Neuronal stem cell (in vitro differentiated cells): ENCODE measurements at places on chromosomes 6 and 20.
A peak's percentile ranks its signal among the peaks of the same experiment; 100 is the strongest.

GRCh38 chr20:3237958-3238615, 903 bp downstream of the SLC4A11 start:
- peaks cover 30% of the 10 kb centered on the region for H3K27me3 ChIP-seq
- peaks cover 8% of the 10 kb centered on the region for H3K4me1 ChIP-seq
- peak overlapping the region; percentile 88 for H3K4me3 ChIP-seq
- peak; percentile 32 for DNase-seq
- no peaks in the 10 kb centered on the region for H3K36me3 ChIP-seq

GRCh38 chr6:101626269-101626668, 232.8 kb downstream of the GRIK2 start:
- no peaks in the 10 kb centered on the region for H3K27me3 ChIP-seq
- no peaks in the 10 kb centered on the region for H3K36me3 ChIP-seq
- no peak for DNase-seq
- no peak overlapping the region for H3K27ac ChIP-seq
- H3K4me1 ChIP-seq = no peaks in the 10 kb centered on the region
- no peak overlapping the region for H3K4me3 ChIP-seq

DNA sequence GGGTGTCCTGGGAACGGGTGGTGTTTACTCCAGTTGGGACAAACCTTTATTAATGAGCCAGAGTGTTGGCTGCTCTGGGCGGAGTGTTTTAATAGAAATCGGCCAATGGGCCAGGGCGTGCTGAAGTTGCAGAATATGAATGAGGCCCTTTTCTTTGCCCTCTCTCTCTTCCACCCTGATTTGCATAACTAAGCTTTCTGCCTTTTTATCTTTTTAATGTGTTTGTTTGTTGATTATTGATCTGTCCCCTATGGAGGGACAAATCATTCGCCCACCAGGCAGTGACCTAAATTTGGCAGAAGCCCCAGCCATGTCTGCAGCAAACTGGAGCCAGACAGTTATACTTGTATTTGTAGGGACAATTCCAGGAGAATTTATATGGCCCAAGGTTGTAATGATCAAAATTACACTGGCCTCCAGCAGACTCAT, 420.9 kb downstream of the PREX1 start:
- DNase-seq = no peak
- H3K36me3 ChIP-seq = no peaks in the 10 kb centered on the region
- H3K4me1 ChIP-seq = no peaks in the 10 kb centered on the region
- H3K27ac ChIP-seq = no peak overlapping the region
- H3K4me3 ChIP-seq = no peak overlapping the region
- peaks cover under 1% of the 10 kb centered on the region for H3K27me3 ChIP-seq

DNA sequence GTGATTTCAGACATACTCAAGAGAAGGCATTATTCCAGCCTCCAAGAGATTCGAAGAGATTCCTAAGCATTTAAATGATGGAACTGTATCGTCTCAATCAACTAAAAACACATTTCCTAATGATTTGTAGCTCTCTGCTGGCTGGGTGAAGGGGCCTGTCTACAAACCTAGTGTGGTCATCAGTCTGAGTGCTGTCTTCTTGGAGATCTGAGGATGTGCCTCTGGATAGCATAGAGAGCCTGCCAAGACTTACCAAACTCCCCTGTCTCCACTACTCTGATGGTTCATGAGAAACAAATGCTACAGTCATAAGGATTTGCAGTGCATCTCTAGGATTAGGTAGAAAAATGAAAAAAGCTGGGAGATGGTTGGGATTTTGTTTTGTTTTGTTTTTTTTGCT, 176.9 kb upstream of the CITED2 start:
- no peak for DNase-seq
- no peak overlapping the region for H3K27ac ChIP-seq
- H3K36me3 ChIP-seq = no peaks in the 10 kb centered on the region

- no peaks in the 10 kb centered on the region for H3K4me1 ChIP-seq
- peaks cover 100% of the 10 kb centered on the region for H3K27me3 ChIP-seq
- H3K36me3 ChIP-seq = no peaks in the 10 kb centered on the region
- no peak overlapping the region for H3K27ac ChIP-seq
Measured at GRCh38 chr6:41411961-41412360, 76.6 kb downstream of the NCR2 start.

DNA sequence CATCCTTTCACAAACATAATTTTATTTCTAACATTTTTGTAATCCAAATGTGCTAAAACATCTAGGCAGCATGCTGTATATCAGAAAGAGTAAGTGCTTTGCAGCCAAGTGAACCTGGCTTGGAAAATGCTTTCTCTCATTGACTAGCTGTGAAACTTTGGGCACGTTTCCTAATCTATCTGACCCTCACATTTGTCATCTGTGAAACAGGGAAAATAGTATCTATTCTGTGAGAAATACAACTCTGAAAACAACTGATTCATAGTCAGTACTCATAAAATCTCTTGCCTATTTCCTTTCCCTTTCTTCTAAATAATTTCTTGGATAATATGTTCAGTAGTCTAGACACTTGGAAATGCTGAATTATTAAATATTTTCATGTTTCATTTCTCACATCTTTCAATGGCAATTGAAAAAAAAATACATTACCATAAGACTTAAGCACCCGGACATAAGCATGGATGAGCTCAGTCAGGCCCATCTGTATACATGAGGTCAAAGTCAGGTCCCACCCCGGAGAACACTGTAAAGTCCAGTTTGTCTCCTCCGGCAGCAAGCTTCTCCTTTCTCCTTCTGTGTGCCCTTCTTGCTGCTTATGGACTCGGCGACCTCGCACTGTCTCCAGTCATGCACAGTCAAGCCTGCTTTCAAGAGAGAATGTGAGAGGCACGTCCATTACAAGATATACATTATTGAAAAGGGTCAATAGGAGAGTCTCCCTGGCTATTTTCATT, 455.0 kb upstream of the SOX4 start:
- H3K4me3 ChIP-seq = no peak overlapping the region
- no peaks in the 10 kb centered on the region for H3K27me3 ChIP-seq
- H3K36me3 ChIP-seq = no peaks in the 10 kb centered on the region
- DNase-seq = no peak
- no peak overlapping the region for H3K27ac ChIP-seq
- peaks cover 7% of the 10 kb centered on the region for H3K4me1 ChIP-seq

- H3K36me3 ChIP-seq = no peaks in the 10 kb centered on the region
- H3K27ac ChIP-seq = no peak overlapping the region
- H3K4me1 ChIP-seq = no peaks in the 10 kb centered on the region
- no peaks in the 10 kb centered on the region for H3K27me3 ChIP-seq
Measured at GRCh38 chr6:166112580-166112979, 55.1 kb downstream of the TBXT start.
